Activated CD4-positive, alpha-beta memory T cell treated with anti-CD3 and anti-CD28 coated beads for 36 hours (primary cell): ENCODE measurements at places on chromosomes 2 and 18. TPM values are rescaled to one million over a fixed set of nuclear protein-coding genes. Genes with fewer than 3 reads are reported as not detected.
A peak's percentile ranks its signal among the peaks of the same experiment; 100 is the strongest.

- peaks cover 15% of the 10 kb centered on the region for H3K27me3 ChIP-seq
- DNase-seq, result no peak
- no peak overlapping the region for H3K4me3 ChIP-seq
- no peak overlapping the region for H3K27ac ChIP-seq
- H3K4me1 ChIP-seq, result peaks cover 9% of the 10 kb centered on the region
These were observed 123.9 kb downstream of the ZNF532 start for GRCh38 chr18:58988600-58988999.

- H3K4me1 ChIP-seq, result no peaks in the 10 kb centered on the region
- H3K27ac ChIP-seq, result no peak overlapping the region
- H3K4me3 ChIP-seq, result no peak overlapping the region
- DNase-seq, result no peak
- no peaks in the 10 kb centered on the region for H3K36me3 ChIP-seq
- no peaks in the 10 kb centered on the region for H3K27me3 ChIP-seq
These were observed 554.7 kb downstream of the NUP35 start for GRCh38 chr2:183678908-183679307.

DNA sequence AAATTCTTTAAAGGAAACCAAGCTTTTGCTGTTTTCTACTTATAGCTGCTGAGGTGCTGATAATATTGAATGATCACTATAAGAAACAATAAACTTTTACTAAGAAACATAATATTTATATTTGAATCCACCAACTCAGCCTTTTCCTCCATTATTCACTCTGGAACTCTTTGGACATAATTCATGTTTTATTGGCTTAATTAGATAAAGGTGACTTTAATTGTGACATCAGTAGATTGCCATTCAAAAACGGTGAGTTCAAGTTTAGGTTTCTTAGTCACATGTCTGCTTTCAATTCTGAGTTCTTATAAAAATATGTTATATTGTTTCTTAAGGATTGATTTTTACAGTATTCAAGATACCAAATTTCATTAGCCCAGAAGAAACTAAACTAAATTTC lies 24.0 kb downstream of the CCDC85A start:
- no peaks in the 10 kb centered on the region for H3K27me3 ChIP-seq
- no peaks in the 10 kb centered on the region for H3K4me1 ChIP-seq
- no peak overlapping the region for H3K27ac ChIP-seq
- no peak overlapping the region for H3K4me3 ChIP-seq

DNA sequence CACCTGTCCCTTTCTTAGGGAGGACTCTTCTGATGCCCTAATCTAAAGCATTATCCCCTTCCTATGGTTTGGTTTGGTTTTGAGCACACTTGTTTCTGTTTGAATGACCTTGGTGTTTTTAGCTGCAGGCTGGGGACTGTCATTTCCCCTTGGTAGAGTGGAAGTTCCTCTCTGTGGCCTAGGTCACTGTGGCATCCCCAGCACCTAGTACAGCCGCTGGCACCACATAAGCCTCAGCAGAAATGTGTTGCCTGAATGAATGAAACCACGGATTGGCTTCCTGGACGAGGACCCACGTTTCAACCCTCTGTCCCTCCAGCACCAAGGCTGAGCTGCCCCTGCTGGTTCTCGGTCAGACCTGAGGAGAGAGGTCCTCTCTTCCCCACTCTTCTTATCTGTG lies 159.9 kb downstream of the CTIF start:
- H3K27ac ChIP-seq, result no peak overlapping the region
- H3K36me3 ChIP-seq, result no peaks in the 10 kb centered on the region
- DNase-seq, result no peak
- no peak overlapping the region for H3K4me3 ChIP-seq

- no peaks in the 10 kb centered on the region for H3K36me3 ChIP-seq
- peaks cover 3% of the 10 kb centered on the region for H3K27me3 ChIP-seq
- H3K4me1 ChIP-seq, result no peaks in the 10 kb centered on the region
- no peak overlapping the region for H3K4me3 ChIP-seq
These were observed 88.0 kb upstream of the GPC1 start for GRCh38 chr2:240347373-240347940.

DNA sequence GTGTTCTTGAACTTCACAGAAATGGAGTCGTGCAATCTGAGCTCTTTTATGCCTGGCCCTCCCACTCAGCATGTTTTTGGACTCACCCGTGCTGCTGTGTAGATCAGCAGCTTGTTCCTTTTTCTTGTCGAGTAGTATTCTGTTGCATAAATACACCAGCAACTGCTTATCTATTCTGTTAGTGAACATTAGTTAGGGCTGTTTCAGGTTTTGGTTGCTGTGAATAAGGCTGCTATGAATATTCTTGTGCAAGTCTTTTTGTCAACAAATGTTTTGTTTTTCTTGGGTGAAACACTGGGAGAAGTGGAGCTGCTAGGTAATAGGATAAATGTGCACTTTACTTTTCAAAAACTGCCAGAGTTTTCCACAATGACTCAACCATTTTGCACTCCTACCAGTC lies 15.3 kb upstream of the CIDEA start:
- DNase-seq, result no peak
- no peak overlapping the region for H3K27ac ChIP-seq
- no peaks in the 10 kb centered on the region for H3K36me3 ChIP-seq
- H3K27me3 ChIP-seq, result peaks cover 25% of the 10 kb centered on the region
- H3K4me1 ChIP-seq, result no peaks in the 10 kb centered on the region
- no peak overlapping the region for H3K4me3 ChIP-seq

DNA sequence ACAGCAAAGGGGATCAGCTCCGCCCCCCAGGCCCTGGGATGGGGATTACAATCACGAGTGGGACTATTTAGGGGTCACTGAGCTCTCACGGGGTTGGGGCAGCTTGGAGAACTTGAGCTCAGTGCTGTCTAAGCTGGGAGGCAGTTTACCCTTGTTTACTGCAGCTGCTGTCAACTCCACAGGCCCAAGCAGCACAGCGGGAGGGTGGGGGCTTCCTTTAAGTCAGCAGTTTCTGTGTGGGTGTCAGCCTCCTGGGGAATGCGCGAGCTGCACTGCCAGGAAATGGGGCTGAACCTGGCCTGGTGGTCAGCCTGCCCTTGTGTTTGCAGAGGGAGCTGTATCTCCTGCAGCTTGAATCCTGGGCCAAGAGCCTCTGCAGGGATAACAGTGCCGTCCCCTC lies 29.8 kb downstream of the TOGARAM2 start:
- peaks cover 72% of the 10 kb centered on the region for H3K4me1 ChIP-seq
- H3K27ac ChIP-seq, result peak overlapping the region; percentile 91
- DNase-seq, result peak; percentile 71
- H3K36me3 ChIP-seq, result no peaks in the 10 kb centered on the region
- H3K27me3 ChIP-seq, result no peaks in the 10 kb centered on the region
- peak overlapping the region; percentile 56 for H3K4me3 ChIP-seq

CPS1 gene
- total RNA-seq, result 1.7 TPM

KIF1A gene
- 3.8 TPM for total RNA-seq

TEX44 gene
- total RNA-seq, result not detected
